ENCODE measurements at places on chromosomes 13 and 19. TPM values are rescaled to one million over a fixed set of nuclear protein-coding genes. Genes with fewer than 3 reads are reported as not detected.
A peak's percentile ranks its signal among the peaks of the same experiment; 100 is the strongest.

DNA sequence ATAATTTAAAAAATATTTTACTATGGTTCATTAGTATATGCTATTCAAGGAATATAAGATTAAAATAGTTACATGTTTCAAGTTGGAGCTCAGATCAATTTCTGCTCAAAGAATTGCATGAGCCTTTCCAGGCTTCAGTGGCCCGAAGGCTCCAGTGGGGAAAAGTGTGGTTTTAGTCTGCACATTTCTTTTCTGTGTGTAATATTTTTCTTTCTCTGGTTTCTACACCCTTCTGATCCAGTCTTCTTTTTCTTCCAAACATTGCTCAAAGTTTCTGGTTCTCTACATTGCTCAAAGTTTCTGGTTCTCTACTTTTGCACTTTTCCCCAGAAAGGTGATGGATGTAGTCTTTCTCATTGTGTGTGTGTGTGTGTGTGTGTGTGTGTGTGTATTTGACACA, 64.7 kb upstream of the OXGR1 start:
- H3K4me3 ChIP-seq, result no peak overlapping the region
- no peak overlapping the region for H3K27ac ChIP-seq
- no peak for DNase-seq

DNA sequence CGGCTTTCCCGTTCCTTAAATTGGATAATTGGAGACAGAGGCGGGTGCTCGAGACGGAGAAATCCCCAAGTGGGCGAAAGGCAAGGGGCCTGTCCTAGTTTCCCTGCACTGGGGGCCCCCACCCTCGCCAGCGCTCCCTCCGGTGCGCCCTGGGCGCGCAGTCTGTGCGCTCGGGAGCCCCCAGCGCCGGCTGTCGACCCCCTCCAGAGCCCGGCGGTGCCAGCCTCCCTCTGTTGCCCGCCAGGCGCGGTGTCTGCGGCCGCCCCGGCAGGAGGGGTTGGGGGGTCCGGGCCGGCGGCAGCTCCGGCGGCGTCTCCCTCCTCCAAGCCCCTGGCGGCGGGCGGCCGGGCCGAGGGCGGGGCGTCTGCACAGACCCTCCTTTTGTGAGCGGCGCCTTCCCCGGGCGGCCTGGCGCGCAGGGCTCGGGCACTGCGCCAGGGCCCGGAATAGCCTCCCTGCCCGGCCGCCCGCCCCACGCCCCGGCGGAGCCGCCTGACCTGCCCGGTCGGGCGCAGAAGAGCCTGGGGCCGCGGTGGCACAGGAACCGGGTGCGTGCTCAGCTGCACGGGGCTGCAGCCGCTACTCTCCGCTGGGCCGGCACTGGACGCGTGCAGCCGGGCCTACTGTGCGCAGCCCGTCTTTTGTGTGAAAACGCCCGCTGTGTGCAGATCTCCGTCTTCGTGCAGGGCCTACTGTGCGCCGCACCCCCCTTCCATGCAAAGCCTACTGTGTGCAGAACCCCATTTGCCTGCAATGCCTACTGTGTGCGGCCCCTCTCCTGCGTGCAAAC, 13.2 kb downstream of the GADD45B start:
- H3K27me3 ChIP-seq, result peaks cover 63% of the 10 kb centered on the region
- H3K36me3 ChIP-seq, result no peaks in the 10 kb centered on the region
- H3K27ac ChIP-seq, result no peak overlapping the region
- H3K4me1 ChIP-seq, result peaks cover 31% of the 10 kb centered on the region
- DNase-seq, result no peak

GRCh38 chr19:30228113-30228834, 143.9 kb upstream of the ZNF536 start:
- no peak overlapping the region for H3K27ac ChIP-seq
- H3K4me3 ChIP-seq, result peak overlapping the region; percentile 13
- H3K27me3 ChIP-seq, result peaks cover 73% of the 10 kb centered on the region
- peaks cover 7% of the 10 kb centered on the region for H3K36me3 ChIP-seq
- peaks cover 23% of the 10 kb centered on the region for H3K4me1 ChIP-seq

GRCh38 chr19:46766569-46767317, 20.5 kb upstream of the STRN4 start:
- H3K36me3 ChIP-seq, result no peaks in the 10 kb centered on the region
- peak; percentile 73 for DNase-seq
- no peaks in the 10 kb centered on the region for H3K27me3 ChIP-seq
- peaks cover 4% of the 10 kb centered on the region for H3K4me1 ChIP-seq
- H3K4me3 ChIP-seq, result no peak overlapping the region

GRCh38 chr19:46610851-46611770, 10.0 kb downstream of the CALM3 start:
- peak overlapping the region; percentile 2 for H3K4me3 ChIP-seq
- peak; percentile 50 for DNase-seq
- peaks cover 55% of the 10 kb centered on the region for H3K36me3 ChIP-seq
- H3K27me3 ChIP-seq, result no peaks in the 10 kb centered on the region
- peaks cover 68% of the 10 kb centered on the region for H3K4me1 ChIP-seq

GRCh38 chr19:4474514-4475022, 2.5 kb downstream of the HDGFL2 start:
- H3K4me1 ChIP-seq, result peaks cover 24% of the 10 kb centered on the region
- H3K4me3 ChIP-seq, result peak overlapping the region; percentile 71
- DNase-seq, result no peak
- H3K27me3 ChIP-seq, result no peaks in the 10 kb centered on the region

- no peaks in the 10 kb centered on the region for H3K4me1 ChIP-seq
- no peaks in the 10 kb centered on the region for H3K36me3 ChIP-seq
- DNase-seq, result no peak
- no peak overlapping the region for H3K27ac ChIP-seq
- H3K27me3 ChIP-seq, result peaks cover 17% of the 10 kb centered on the region
Measured at GRCh38 chr13:46379611-46380010, 7.4 kb downstream of the RUBCNL start.

- no peaks in the 10 kb centered on the region for H3K27me3 ChIP-seq
- no peaks in the 10 kb centered on the region for H3K36me3 ChIP-seq
- H3K4me1 ChIP-seq, result no peaks in the 10 kb centered on the region
- H3K4me3 ChIP-seq, result no peak overlapping the region
- no peak overlapping the region for H3K27ac ChIP-seq
Measured at GRCh38 chr13:111512707-111513106, 192.3 kb downstream of the TEX29 start.

GRCh38 chr19:47545061-47545948, 27.6 kb downstream of the ZNF541 start:
- no peak for DNase-seq
- H3K27me3 ChIP-seq, result peaks cover 9% of the 10 kb centered on the region
- H3K27ac ChIP-seq, result no peak overlapping the region
- no peaks in the 10 kb centered on the region for H3K36me3 ChIP-seq

DNA sequence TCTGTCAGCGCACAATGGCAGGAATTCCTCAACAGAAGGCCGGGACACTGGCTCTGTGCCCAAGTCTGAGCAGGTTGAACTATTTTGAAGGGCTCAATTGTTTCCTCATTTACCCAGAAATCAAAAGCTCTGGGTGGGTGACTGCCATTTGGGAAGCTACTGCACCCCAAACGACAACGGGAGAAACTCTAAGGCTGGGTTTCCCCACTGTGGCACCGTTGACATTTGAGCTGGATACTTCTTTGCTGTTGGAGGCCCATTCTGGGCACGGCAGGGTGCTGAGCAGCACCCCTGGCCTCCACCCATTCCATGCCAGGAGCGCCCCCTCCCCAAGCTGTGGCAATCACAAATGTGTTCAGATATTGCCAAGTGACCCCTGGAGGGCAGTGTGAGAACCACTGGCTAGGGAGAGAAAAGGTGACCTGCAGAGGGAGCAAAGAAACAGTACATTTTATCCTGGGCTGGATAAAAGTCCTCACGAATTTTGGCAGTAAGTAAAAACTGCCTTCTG, 62.5 kb downstream of the RFX2 start:
- H3K27me3 ChIP-seq, result peaks cover 2% of the 10 kb centered on the region
- no peaks in the 10 kb centered on the region for H3K36me3 ChIP-seq

DNA sequence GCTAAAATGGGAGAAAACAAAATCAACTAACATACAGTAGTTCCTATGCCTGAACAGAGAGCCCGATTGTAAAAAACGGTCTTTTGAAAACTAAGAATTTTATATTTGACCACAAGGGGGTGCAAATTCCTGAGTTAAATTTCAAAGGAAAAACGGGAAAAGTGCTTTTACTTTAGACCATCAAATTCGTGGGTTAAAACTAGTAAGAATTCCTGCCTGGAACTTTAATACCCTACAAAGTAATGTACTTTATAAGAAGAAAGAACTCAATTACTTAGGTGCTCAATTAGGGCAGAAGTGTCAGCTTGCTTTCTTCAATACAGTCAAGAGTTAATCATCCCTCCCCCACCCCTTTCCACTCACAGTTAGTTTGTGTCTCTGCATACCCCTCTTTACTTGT, 69.8 kb downstream of the KCNRG start:
- no peak overlapping the region for H3K4me3 ChIP-seq
- H3K27me3 ChIP-seq, result no peaks in the 10 kb centered on the region
- DNase-seq, result no peak
- no peak overlapping the region for H3K27ac ChIP-seq

TNFSF11 gene
- total RNA-seq, result 7.6 TPM

SMIM44 gene
- not detected for total RNA-seq

SERPINE3 gene
- total RNA-seq, result not detected

KASH5 gene
- 0.73 TPM for total RNA-seq
